ENCODE measurements at places on chromosomes 5 and 9. TPM values are rescaled to one million over a fixed set of nuclear protein-coding genes. Genes with fewer than 3 reads are reported as not detected.

ISL1 gene
- not detected for polyA plus RNA-seq

DNA sequence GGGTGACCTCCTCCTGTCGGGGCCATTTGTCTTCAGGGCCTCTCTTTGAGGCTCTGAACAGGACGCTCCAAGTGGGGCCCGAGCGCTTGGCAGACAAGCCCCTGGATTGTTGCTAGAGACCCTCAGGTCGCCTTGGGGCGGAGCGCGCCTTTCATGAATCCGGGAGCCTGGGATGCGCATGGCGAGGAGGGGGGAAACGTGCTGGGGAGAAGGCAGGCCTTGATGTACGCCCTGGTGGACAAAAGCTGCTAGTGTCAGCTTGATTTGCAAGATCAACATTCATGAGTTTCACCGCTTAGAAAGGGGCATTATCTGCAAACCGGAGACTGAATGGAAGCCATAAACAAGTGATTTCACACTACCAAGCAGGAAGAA lies 226.3 kb downstream of the SMARCA2 start:
- peak; percentile 86 for DNase-seq

GRCh38 chr5:56358703-56359681 lies 125.9 kb upstream of the ANKRD55 start:
- DNase-seq = peak; percentile 12

MCCC2 gene
- polyA plus RNA-seq = 14.5 TPM

DNA sequence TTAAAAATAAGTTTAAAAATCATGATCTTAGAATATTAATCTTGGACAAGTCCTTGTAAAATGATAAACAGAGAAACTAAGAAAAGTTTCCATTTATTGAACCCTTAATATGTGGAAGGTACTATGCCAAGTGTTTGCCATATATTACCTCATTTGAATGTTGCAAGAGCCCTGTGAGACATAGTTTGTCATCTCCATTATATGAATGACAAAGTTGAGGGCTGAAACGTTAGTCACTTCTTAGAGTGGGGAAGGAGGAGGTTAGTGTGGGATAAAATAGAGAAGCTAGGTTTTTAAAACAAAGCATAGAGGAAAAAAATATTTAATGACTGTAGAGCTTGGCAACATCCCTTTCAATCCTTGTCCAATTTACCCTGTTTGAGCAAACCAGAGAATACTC lies 2.0 kb downstream of the TNC start:
- DNase-seq = peak; percentile 82

DNA sequence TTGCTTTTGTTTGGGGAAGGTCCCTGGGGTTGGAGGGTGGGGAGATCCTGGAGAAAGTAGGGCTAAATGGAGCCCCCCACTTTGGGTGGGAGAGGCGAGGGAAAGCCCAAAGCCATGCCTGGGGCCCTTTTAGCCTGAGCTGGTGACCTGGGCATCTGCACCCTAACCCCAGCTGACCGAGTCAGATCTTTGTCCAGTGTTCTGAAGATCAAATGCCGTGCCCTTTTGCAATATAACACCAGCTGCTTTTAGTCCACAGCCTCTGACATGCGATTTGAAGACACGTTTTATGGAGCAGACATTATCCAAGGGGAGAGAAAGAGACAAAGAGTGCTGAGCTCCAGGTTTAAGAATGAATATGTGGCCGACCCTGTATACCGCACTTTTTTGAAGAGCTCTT lies 416.5 kb downstream of the KDM4C start:
- DNase-seq = no peak

GRCh38 chr5:40672425-40672824 lies 7.3 kb upstream of the PTGER4 start:
- no peak for DNase-seq

APBA1 gene
- polyA plus RNA-seq = 5.1 TPM

PCDHB11 gene
- polyA plus RNA-seq = 0.05 TPM

DNA sequence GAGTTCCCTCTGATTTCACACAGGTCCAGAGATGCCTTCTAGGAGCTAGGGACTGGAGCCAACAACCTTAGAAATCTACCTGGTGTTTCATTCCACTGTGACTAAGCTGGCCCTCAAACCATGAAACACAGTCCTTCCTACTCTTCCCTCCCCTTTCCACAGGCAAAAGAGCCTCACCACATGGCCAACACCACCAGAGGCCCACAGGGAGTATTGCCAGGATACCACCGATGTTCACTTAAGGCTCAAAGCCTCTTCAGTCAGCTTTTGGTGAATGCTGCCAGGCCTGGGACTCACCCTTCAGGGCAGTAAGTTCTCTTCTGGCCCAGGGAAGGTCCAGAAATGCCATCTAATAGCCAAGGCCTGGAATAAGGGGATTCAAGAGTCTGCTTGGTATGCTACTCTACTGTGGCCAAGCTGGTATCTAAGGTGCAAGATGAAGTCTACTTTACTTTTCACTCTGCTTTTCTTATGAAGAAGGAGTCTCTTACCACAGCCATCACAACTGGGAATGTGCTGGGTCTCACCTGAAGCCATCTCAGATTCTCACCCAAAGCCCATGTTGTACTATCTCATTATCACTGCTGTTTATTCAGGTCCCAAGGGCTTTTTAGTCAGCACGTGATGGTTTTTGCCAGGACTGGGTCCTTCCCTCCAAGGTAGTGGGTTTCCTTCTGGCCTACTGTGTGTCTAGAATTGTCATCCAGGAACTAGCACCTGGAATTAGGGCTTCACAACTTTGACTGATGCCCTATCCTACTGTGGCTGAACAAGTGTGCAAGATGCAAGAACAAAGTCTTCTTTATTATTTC lies 1018.4 kb downstream of the TAF11L14 start:
- no peak for DNase-seq

DNA sequence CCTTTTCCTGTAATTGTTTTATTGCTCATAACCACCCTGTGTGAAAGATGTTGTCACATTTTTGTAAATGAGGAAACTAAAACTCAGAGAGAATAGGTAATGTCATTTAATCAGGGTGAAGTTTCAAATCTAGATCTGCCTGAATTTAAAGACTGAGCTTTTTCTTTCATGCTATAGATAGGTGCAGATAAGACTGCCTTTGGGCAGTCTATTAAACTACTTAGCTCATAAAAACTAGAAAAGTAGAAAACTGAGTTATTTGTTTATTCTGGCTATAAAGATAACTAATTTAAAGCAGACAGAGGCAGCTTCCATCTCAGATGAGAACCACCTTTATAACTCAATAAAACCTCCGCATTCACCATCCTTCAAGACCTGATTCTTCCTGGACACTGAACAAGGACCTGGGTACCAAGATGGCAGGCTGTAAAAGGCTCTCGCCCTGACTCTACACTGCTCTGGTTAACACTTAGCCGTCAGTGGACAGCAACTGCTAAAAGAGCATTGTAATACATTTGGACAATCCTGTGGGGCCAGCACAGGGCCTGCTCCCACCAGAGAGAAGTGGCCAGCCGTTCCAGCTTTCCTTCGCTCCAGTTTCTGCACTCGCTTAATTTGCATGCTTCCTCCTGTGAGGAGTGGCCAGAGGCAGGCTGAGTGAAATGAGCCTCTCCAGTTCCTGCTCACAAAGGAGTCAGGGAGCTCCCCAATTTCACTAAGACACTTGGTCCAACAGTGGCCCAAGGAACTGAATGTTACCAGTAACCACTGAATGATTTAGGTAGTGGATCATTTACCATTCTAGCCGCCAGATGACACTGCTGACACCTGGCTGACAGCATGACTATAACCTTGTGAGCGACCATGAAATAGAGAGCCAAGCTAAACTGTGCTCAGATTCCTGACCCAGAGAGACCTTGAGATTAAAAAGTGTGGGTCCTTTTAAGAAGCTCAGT lies 566.4 kb downstream of the EFNA5 start:
- no peak for DNase-seq

DNA sequence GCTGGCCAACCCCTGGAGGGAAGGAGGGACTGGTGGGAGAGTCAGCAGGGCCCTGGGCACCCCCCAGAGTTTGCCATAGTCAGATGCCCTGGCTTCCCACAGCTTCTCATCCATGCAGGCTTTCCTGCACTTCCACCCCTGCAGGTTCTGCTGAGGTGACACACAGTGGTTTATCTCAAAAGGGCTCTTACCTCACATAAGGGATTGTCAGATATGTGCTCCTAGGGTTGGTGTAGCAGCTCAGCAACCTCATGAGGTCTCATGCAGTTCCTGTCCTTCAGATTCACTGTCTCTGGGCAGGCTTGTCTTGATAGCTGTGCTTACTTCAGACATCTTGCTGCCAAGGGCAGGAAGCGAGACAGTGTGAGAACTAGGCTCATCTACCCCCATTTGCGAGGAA lies 143.4 kb downstream of the KDM4C start:
- DNase-seq = no peak
